ENCODE measurements at places on chromosomes 5 and 9.

- DNase-seq: no peak
Measured at GRCh38 chr9:65400886-65401285, 115.9 kb upstream of the FOXD4L5 start.

GRCh38 chr5:62900976-62901375 is 322.4 kb downstream of the LRRC70 start:
- no peak for DNase-seq

DNA sequence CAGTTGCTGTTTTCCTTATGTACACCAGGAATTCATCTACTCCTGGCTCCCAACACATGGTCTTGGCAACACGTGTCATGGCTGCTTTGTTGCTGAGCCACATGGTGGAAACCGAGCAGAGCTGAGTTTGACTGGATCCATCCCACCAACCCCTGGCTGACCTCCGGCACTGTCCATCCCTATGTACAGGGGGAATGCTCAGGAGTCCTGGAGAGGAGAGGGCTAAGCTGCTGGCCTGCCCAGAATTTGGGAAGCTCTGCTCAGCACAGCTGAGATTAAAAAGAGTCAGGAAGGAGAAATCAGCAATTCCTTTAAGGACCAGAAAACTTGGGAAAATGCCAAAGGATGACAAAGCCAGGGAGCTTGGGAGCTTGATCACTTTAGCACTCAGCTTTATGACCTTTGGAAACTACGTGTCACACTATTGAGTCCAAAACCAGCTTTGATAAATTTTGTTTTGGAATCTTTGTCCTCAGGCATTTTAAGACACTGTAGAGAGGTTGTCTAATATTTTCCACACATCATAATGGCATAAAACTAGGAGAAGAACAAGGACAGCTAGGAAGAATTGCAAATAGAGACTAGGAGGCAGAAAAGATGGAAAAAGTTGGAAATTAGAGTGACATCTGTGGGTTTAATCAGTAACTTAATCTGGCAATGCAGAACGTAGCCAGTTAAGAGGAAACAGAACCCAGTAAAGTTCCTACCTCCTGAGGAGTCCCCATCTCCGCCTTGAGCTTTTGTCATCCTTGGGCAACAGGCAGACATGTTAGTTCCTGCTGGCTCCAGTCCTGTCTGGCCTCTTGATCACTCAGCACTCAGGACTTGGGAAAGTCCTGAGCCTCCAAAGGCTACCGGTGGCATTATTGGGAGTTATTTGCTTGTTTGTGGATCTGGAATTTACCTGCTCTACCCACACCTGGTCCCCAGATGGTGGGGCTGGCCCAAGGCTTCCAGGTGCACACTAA is 62.5 kb upstream of the PLPP1 start:
- no peak for DNase-seq

GRCh38 chr5:148776261-148776660 is 50.1 kb upstream of the ADRB2 start:
- no peak for DNase-seq

GRCh38 chr9:107999011-107999410 is 509.4 kb upstream of the KLF4 start:
- DNase-seq: no peak

GRCh38 chr5:171476701-171477100 is 57.3 kb downstream of the FGF18 start:
- no peak for DNase-seq

GRCh38 chr5:83967417-83967816 is 246.8 kb upstream of the HAPLN1 start:
- DNase-seq: no peak

DNA sequence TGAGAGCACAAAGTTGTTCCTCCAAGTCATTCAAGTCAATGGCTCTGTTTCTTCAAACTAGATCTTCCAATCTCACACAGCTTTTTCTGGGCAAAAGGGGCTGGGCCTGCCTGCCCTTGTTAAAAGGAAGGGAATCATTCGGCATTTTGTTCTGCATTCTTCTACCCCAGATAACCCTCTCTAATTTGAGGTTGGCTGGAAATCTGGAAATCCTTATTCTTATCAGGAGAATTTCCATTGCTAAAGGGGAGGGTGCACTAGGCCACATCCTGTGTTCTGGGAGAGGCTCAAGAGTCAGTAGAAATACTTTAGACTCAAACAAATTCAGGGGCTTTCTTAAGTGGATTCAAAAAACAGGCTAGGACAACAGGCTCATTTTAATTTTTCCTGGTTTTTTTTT is 384.7 kb upstream of the ZNF462 start:
- no peak for DNase-seq

DNA sequence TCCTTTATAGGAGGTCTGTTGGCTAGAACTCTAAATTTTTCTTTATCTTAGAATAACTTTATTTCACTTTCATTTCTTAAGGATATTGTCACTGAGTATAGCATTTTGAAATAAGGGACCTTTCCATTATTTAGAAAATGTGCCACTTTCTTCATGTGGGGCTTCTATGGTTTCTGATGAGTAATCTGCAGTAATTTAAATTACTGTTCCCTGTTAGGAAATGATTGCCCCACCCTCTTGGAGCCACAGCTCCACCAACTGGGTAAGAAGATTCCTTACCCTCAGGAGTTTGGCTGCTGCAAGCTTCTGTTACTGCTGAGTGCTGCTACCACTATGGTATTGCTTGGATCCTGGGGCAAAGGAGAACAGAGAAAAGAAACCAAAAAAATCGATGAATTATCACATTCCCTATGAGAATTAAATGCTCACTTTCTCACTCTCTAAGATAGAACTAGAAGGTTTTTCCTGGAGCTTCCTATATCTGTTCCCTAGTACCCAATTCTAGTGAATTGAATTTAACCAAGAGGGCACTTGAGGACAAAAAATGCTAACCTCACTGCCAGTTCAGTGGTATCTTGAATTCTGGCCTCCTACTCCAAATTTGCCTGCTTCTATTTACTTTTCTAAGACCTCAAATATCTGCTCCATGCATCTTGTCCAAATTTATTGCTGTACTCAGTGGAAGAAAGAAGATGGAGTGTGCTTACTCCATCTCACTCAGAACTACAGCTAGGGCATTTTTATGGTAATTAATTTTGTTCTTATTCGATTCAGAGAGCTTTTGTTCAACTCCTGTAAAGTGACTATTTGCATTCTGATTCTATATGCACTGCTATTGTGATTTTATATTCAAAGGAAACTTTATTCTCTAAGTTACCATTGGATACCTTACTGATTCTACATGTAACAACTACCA is 2111.3 kb downstream of the MAT2B start:
- DNase-seq: no peak

DNA sequence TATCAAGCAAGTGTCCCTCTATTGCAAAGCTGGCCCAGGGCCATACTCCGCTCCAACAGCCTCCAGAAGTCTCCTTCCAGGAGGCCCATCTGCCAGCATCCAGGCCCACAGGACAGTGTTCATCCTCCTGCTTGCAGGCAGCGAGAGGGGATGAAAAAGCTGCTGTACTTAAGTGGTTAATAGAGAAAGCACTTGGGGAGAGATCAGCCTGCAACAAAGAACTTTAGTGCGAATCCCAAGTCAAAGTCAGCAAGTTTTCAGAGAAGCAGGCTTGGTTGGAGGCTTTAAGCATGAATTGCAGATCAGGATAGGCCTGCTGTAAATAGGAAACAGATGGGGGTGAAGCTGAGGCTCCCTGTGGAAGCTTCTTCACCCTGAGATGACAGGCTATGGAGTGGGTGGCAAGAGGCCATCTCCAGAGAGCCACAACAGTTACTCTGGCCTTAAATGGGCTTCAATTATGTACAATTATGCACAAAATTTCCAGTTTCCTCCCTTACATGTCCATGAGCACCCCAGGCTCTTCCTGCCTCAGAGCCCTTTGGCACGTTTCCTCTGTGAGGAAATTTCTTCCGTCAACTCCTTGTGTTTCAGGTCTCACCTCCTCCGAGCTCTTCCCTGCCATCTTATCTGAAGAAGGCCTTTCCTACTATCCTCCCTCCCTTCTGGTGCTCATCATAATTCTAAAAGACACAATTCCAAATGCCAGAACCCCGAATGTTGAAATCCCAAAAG is 98.0 kb upstream of the NR3C1 start:
- DNase-seq: no peak

GRCh38 chr9:114392749-114393112 is 4.9 kb upstream of the AKNA start:
- DNase-seq: no peak

GRCh38 chr5:56705217-56705616 is 110.1 kb upstream of the MAP3K1 start:
- DNase-seq: no peak

DNA sequence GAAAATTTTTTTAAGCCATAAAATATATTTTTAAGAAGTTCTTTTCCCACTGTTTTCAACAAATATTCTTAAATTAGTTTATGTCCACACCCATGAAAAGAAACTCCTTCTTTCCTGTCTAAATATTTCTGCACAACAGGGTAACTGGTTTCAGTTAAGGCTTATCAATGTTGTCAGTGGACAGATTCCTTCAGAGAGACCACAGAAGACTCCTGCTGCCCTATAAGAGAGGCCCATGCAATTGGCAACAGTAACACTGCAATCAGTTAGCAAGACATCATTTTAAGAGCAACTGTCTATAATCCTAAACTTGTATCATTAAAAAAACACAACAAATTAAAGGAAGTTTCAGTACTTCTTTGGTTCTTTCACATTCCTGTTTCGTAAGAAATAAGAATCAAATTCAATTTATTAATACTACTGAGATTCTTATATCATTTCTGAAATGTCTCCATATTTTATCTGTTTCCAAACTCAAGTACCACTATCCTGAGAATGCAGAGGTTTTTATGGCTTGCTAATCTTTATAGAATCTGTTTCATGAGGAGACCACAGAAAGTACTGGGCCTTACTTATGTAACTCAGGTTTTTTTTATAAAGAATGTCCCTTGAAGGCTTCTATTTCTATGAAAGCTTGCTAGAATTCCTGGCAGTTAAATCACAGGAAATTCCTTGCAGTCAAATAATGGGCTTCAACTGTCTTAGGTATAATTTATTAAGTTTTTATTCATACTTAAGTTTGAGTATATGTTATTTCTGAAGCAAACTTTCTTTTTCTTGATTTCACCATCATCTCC is 240.2 kb downstream of the RFX3 start:
- DNase-seq: no peak

DNA sequence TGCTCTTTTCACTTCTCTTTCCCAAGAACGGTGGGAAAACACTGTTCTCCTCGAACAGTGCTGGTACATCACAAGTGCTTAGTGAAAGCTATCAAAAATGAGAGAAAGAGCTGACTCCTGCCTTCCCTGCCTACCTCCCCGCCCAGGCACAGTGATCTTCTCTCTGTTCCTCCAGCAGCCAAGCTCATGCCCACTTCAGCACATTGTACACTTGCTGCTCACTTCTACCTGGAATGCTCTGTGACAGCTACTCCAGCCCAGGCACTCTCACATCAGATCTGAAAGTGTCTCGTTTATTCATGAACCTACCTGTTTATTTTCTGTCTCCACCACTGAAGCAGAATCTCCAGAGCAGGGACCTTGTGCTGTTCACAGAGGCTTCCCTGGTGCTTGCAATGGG is 1.8 kb downstream of the SLC35D2 start:
- DNase-seq: no peak

DNA sequence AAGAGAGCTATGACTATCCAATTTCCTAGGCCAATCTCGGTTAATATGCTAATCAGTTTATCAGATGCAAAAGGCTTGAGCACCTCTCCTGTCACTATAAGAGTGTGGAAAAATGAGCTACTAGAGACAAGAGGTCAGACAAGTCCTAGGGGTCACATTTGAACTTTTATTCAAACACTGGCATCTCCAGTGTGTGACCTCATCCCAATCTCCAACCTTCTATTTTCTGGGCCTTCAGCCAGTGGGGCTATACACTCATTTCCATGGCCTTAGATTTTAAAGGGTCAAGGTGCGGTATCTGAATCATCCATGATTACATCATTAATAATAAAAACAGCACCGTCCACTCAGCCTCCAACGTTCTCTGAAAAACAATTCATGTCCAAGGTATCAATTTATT is 139.6 kb upstream of the LRRTM2 start:
- no peak for DNase-seq

GRCh38 chr9:138020120-138020794 is 142.7 kb downstream of the CACNA1B start:
- DNase-seq: no peak

DNA sequence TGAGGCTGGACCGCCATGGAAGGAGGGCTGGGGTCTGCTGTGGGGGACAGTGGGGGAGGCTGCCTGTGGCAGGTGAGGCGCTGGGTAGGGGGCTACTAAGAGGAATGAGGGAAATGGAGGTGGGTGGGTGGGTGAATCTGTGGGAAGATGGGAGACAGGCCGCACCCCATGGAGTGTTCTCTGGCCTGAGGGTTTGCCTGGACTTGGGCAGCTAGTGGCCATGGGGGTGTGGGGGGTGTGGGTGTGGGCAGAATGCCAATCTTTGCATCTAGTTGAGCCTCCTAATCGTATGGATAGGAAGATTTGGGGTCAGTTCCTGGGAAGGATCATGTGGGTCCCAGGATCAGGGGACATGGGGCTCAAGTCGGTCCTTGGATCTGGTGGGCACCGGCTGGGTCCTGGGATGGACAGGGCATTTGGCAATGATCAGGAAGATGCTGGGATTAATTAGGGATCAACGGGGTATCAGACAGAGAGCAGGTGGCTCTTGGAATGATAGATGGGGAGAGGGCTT is 518 bp downstream of the ZDHHC12 start:
- no peak for DNase-seq

GRCh38 chr9:137138058-137138721 is 764 bp upstream of the GRIN1 start:
- DNase-seq: no peak

GRCh38 chr5:68067291-68067690 is 148.3 kb upstream of the PIK3R1 start:
- no peak for DNase-seq

- no peak for DNase-seq
Measured at GRCh38 chr5:173204185-173204979, 30.6 kb downstream of the NKX2-5 start.

DNA sequence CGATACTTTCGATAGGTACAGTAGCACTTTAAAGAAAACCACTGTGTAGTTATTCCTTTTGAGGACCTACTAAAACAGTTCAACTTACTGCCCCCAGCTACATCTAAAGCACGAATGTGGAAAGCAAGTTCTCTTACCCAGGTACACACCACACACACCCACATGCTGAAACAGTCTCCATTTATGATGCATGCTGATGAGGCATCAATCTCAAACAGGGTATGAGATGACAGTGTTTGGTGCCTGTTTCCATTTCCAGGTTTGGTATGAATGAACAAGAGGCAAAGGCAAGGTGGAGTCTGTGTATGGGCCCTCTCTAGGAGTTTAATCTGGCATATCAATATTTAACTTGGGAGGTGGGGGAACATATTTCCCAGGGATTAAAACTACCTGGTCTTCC is 13.9 kb downstream of the HMGXB3 start:
- DNase-seq: no peak

- no peak for DNase-seq
Measured at GRCh38 chr9:92647671-92648473, 22.1 kb downstream of the IPPK start.

- no peak for DNase-seq
Measured at GRCh38 chr9:71552480-71552879, 215.8 kb downstream of the CEMIP2 start.

All from caudate nucleus (tissue), 63 donors.